ENCODE measurements at places on chromosomes 11 and 22.

DNA sequence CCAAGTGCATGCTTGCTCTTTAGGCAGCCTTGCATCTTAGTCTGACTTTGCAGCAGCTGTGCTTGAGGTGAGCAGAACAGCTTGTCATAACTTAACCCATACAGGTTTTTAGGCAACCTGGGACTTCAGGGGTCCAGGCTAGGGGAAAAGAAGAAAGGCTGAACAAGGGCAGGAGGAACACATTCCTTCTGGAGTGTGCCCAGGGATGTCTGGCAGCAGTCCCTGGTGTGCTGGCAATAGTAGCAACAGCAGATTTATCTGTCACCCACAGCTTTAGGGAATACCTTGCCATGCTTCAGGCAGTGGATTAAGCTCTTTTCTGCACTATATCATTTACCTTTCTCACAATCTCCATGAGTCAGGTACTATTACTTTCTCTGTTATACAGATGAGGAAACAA, 513.0 kb downstream of the RAB38 start:
- no peak for DNase-seq

DNA sequence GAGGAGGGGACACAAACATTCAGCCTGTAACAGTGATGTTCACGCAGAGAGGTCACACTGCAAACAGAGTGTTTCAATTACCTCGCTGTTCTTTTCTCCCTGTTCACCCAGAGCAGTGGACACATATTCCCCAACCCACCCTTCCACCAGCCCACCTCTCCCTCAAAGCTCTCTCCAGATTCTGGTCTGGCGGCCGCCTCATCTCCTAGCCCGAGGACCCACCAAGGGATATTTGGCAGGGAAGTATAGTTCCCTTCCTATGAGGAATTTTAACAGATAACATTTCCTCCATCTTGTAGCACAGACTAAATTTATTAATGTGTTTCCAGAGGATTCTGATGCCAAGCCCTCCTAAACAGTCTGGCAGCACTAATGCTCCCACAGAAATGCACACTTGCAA, 111.0 kb upstream of the LMO1 start:
- DNase-seq, result no peak

GRCh38 chr11:78717041-78717440, 142.4 kb upstream of the NARS2 start:
- DNase-seq, result no peak

- no peak for DNase-seq
Measured at GRCh38 chr22:44608597-44609399, 93.2 kb upstream of the PRR5 start.

- peak; percentile 41 for DNase-seq
Measured at GRCh38 chr11:34234086-34234740, 123.6 kb downstream of the ABTB2 start.

DNA sequence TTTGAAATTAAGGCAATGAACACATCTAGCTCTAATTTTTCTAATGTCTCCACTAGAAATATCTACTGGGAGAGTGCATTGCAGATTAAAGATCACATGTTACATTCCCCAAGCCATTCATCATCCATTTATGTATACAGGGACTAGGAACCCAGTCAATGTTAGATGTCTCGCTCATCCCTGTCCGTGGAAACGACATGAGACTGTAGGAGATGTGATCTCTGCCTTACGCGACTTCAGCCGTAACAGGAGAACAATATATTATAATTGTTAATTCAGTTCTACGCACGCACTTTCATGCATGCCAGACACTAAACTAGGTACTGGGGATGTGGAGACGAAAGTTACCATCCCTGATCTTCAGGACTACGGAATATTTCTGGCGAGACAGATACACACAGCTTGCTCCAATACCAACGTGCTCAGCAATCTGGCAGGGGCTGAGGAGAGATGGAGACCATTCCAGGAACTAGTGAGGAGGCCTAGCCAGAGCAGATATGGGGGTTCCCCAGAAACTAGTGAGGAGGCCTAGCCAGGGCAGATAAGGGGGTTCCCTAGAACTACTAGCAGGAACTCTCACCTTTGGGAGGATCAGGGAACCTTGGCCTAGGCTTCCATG, 706 bp downstream of the DCPS start:
- no peak for DNase-seq

DNA sequence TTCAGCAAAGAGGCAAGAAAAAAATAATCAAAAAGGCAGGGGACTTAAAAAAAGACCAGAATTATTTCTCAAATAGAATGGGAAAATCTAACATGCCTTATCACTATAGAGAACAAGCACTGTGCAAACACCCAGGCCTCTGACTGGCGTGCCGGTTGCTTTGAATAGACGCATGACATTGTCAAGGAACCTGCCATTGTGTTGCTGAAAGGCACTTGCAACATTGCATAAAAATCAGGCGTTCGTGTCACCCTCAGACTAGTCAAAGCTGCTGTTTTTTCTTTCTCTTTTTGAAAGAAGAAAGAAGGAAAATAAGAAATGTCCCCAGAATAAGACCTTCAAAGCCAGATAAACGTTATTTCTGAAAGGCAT, 549.3 kb upstream of the CADM1 start:
- no peak for DNase-seq

GRCh38 chr22:35477911-35478582, 62.6 kb upstream of the RASD2 start:
- DNase-seq, result no peak

- no peak for DNase-seq
Measured at GRCh38 chr11:26149585-26149984, 182.3 kb upstream of the ANO3 start.

DNA sequence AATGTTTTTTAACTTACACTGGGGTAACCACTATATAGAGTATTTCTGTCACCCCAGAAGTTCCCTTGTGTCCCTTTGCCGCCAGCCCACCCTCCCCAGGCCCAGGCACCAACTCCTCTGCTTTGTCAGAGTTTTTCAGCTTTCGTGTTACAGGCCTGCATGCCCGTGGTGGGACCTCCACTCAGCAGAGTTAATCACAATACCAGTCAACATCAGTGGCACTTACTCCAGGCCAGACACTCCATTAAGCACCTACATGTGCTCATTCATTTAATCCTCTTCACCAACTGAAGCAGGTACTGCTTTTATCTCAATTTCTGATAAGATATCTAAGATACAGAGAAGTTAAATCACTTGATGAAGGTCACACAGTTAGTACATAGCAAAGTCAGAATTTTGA, 63.3 kb downstream of the LIF start:
- DNase-seq, result no peak

- no peak for DNase-seq
Measured at GRCh38 chr11:36186340-36187175, 102.7 kb downstream of the COMMD9 start.

- no peak for DNase-seq
Measured at GRCh38 chr11:1516273-1517067, 29.9 kb upstream of the MOB2 start.

DNA sequence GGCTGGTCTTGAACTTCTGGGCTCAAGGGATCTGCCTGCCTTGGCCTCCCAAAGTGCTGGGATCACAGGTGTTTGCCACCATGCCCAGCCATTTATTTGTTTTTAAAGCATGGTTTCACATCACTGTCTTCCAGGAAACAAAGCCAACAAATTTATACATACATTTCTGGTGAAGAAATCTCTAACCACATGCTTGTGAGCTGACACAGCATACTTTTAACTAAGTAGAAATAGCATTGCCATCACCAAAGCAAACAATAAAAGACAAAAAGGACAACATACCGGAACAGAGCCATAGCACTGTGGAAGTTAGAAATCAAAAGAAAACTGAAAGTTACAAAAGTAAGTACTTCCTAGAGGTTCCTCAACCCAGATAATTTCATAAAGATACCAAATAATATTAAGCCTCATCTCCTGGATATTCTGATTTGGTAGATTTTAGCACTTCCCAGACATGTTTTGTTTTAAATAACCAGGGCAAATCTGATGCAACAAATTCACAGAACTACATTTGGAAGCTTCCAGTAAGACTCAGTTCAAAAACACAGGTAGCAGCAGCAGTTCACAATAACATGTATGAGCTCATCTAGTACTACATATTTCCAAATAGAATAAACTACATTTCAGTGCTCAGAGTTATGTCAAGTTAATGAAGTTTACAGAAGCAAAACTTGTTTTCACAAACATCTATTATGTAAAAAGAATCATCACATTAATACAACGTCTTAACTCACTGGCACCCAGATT, 70.6 kb downstream of the RRAS2 start:
- no peak for DNase-seq

- no peak for DNase-seq
Measured at GRCh38 chr11:46118702-46119351, 2.4 kb downstream of the PHF21A start.

DNA sequence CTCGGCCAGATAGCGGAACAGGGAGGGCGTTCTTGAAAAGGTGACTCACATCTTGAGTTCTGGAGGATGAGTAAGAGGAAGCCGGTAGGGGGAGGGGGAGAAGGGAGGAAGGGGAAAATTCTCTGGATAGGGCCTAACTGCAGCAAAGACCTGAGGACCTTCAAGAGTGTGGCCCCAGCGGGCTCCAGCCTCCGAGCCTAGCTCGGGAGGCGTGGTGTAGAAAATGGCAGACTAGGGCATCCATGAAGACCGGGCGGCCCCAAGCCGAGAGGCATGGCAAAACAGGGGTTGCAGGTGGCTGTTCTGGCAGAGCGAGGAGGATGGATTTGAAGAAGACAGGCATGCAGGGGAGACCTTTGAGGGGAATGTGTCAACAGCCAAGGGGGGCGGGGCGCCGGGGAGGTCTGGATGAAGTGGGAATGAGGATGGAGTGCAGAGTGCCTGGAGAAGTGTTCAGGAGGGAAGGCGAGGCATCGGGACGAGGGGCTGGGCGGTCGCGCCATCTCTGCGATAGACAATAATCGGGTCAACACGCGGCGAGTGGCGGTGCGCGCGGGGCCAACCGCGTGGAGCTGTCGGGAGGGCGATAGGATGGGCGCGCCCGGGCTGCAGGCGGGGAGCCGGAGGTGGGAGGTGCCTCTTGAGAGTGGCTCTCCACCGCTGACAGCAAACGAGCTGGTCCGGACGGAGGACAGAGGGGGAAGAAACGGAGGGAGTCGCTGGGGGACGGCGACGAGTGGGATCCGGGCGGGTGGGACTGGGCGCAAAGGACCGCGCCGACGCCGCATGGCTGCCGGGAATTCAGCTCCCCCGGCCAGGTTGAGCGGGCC, 40.0 kb upstream of the CREB3L1 start:
- DNase-seq, result peak; percentile 5

GRCh38 chr11:62721994-62722393, 5.3 kb downstream of the HNRNPUL2 start:
- no peak for DNase-seq

GRCh38 chr11:59078435-59078834, 7.7 kb upstream of the GLYATL1B start:
- DNase-seq, result peak; percentile 72

- DNase-seq, result peak; percentile 14
Measured at GRCh38 chr11:102530558-102530957, at the start of gene MMP7. TSS of gene MMP7 (minus strand) at chr11:102530747. CDS start at chr11:102530700, 47 bp downstream.

DNA sequence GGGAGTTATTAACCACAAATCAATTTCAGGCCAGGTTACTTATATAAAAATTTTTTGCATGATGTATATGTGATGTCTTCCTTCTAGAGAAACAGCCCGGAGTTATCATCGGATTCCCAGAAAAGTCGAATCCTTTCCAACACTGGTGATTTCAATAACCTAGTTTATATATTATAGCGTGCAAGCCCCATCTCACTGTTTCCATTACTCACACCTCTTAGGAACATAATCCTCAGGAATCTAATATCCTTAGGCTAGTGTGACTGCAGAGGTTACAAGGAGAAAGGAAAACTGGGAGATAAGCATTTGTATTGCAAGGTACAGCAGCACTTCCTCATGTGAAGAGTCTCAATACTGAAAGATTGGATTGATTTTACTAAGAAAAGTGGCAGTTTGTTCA, 20.3 kb downstream of the ARHGAP20 start:
- DNase-seq, result no peak

DNA sequence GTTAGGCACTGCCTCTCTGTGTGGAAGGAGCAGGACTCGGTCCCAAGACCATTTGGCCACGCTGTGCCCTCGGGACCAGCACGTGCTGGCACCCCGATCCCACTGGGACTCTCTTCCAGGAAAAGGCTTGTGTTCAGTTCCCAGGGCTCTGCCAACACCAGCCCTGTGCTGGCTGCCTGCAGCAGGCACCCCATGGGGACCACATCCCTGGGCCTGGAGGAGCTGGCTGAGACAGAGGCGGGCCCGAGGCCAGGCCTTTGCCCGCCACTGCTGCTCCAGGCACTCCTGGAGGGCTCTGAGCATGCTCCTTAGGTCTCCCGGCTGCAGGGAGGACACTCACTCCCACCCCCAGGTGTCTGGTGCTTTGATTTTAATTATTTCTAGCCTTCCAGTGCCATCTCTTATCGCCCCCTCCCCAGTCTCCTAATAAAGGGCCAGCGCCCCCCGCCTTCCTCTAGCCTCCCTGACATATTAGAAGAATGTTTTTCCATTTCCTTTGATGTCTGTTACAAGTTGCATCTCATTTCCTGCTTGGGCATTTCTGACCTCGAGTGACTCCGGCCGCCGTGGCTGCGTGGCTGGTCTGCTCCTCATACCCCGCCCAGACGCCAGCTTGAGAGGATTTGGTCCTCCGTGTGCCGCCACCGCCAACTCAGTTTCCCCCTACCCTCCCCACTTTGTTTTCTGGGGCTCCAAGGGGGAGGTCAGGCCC, 14.4 kb downstream of the CDKN1C start:
- DNase-seq, result no peak

GRCh38 chr11:83643115-83643514, 356.9 kb upstream of the CCDC90B start:
- DNase-seq, result no peak

DNA sequence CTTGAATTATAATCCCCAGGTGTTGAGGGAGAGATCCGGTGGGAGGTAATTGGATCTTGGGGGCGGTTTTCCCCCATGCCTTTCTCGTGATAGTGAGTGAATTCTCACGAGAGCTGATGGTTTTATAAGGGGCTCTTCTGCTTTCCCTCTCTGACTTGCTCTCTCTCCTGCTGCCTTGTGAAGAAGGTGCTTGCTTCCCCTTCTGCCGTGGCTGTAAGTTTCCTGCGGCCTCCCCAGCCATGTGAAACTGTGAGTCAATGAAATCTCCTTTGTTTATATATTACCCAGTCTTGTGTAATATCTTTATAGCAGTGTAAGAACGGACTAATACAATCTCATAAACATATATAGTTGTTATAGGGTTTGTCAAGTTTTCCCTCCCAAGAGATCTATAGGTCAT, 32.8 kb downstream of the KCNE3 start:
- DNase-seq, result no peak

GRCh38 chr22:38041760-38042487, 15.3 kb upstream of the PICK1 start:
- no peak for DNase-seq

GRCh38 chr11:45846974-45847910, at the start of gene CRY2:
TSS of gene CRY2 (plus strand) at chr11:45847475. CDS start at chr11:45847491, 16 bp downstream.
- DNase-seq, result peak; percentile 99
